Hypothalamus (tissue), 51 donors: ENCODE measurements at places on chromosomes 2 and 18.

DNA sequence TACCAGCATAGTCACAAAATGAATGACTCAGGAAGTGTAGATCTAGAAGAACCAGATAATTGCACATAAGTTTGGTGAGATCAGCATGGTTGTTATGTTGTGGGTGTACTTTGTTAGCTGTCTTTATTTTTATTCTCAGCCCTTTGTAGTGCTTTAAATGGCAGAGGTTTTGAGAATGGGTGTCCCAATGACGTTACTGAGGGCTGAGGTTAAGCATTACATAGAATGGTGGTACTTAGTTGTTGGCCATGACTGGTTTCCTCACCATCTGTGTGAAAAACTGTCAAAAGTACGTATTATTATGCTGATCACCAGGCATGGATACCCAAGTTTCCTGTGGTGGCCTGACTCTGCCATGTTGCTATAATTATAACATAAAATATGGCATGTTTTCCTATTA, 165.8 kb downstream of the UBE2E3 start:
- no peak for DNase-seq

DNA sequence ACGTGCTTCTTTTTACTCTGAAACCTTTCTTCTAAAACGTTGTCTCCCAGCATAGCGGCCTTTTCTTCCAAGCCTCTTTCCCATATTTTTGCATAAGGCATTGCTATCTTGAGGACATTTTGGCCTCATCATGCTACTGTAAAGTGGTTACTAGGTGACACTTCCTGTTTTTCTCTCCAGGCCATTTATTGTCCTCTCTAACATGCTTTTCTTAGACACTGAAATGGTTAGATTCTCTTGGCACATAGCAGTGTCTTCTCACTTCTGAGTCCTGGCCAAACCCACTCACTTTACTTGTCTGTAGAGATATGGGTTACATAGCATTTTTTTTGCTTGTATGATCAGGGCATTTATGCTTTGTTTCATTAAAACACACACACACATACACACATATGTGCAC, 50.1 kb upstream of the KCNH7 start:
- DNase-seq, result no peak

- no peak for DNase-seq
These were observed 247.3 kb downstream of the ZNF385B start for GRCh38 chr2:179614121-179614520.

DNA sequence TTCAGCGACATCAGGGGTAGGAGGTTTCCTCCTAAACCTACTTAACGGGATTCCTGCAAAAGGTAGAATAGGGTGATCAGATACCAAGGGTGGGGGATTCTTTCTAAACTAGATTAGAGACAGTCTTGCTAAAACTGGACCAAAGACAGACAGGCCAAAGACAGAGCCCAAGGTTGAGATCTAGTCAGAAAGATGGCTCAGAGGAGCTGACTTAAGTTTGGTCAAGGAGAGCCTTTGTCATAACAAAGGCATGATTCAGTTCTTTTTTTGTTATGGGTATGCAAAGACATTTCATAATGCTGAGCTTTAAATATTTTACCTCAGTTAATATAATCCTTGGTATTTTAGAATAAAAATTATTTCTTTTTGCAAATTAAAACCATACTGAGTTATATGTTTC, 17.8 kb upstream of the GPR75 start:
- no peak for DNase-seq

- DNase-seq, result no peak
These were observed 146.6 kb downstream of the CDH19 start for GRCh38 chr18:66457245-66457644.

DNA sequence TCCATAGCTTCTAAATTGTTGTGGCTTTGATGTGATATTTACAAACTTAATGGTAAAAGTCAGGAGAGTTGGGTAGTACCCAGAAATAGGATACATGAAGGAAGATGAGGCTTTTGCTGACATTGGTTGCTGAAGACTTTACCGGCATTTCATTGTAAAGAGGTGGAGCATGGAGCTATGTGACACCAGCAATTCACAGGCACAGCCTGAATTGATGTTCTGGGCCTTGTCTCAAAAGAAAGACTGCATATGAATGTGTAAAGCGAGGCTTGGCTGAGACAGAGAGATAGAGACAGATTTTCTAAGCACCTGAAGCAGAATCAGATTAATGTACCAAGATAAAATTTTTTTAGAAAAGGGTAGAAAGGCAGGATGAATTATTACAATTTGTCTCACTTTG, 864.9 kb upstream of the ID2 start:
- no peak for DNase-seq

- DNase-seq, result no peak
These were observed 43.3 kb upstream of the LCLAT1 start for GRCh38 chr2:30403592-30404312.

DNA sequence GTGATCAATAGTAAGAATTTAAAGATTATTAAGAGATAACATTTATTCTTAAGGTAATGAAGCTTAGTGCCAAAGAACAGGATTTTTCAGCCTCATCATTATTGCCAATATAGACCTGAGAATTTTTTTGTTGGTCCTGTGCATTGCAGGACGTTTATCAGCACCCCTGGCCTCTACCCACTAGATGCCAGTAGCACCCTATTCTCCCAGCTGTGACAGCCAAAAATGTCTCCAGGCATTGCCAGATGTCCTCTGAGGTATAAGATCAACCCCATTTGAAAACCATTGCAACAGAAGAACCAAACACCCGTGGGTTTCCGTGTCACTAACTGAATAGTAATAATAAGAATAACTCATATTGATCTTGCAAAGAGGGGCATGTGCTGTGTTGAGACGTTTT, 700.0 kb upstream of the SOX11 start:
- no peak for DNase-seq

DNA sequence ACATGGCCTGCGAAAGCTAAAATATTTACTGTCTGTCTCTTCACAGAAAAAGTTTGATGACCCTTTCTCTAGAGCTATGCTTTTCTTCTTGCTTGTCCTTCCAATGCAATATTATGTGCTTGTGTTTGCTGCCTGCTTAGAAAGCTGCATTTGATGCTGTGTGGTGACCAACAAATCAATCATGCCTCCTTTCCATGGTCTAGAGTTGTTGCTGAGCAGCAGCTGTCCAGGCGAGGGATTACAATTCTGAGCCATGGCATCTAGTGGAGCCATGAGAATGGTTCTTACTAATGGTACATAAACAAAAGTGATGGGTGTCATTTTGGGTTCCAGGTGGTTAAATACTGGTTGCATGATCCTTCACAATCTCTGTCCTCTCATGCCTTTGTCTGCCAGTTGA, 1142.1 kb downstream of the DPP10 start:
- no peak for DNase-seq

DNA sequence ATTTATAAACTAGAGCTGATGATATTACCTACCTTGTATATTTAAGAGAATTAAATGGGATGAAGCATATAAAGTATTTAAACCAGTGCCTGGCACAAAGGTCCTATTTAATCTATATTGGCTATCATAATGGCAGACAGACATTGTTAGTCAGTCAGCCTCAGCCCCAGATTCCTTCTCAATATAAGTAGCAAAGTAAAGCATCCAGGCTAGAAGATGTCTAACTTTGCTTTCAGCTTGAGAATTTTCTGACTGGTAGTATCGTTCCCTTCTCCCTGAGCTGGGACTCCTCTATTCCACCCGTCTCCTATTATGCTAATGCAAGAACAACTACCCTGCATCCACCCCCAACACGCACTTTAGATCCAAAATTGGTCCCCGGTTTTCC, 215.7 kb upstream of the SIX2 start:
- no peak for DNase-seq

GRCh38 chr18:75071866-75072671, 136.9 kb downstream of the PTGR3 start:
- no peak for DNase-seq

- no peak for DNase-seq
These were observed 51.0 kb downstream of the PKDCC start for GRCh38 chr2:42098571-42099437.

DNA sequence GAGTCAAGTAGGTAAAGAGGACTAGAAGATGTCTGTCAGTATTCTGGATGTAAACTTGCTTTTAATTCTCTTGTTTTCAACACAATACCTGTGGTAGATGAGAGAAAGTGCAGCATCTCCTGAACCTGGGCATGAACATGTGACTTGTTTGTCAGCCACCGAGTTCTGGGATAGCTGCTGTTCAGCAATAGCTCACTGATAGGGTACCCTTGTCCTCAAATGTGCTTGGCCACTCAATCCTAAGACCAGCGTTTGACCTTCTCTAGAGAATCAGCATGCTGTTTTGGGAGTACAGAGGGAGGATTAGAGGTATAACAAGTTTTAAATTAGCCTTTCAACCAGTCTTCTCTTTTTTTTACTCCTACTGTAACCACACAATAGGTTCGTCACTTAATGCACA, 23.2 kb downstream of the RPIA start:
- DNase-seq, result no peak

GRCh38 chr2:84991404-84992160, 20.6 kb downstream of the KCMF1 start:
- DNase-seq, result no peak

GRCh38 chr2:9800975-9801726, 42.1 kb upstream of the TAF1B start:
- no peak for DNase-seq

DNA sequence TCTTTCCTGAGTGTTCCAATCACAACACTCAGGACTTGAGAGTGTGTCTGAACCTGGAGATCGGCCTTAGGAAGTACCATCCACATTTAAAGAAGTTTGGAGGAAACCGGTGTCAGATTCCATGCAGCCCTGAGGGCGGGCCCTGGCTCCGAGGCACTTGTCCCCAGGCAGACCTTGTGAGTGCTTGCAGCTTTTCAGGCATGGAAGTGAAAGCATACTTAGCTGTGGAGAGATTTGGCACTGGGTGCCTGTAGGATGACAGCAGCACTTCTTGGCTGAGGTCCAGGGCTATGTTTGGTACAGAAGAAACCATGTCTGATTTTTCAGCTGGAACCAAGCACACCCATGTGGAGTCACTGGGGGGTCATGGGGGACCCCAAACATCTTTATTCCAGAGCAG, 230.8 kb downstream of the SEPTIN10 start:
- no peak for DNase-seq

DNA sequence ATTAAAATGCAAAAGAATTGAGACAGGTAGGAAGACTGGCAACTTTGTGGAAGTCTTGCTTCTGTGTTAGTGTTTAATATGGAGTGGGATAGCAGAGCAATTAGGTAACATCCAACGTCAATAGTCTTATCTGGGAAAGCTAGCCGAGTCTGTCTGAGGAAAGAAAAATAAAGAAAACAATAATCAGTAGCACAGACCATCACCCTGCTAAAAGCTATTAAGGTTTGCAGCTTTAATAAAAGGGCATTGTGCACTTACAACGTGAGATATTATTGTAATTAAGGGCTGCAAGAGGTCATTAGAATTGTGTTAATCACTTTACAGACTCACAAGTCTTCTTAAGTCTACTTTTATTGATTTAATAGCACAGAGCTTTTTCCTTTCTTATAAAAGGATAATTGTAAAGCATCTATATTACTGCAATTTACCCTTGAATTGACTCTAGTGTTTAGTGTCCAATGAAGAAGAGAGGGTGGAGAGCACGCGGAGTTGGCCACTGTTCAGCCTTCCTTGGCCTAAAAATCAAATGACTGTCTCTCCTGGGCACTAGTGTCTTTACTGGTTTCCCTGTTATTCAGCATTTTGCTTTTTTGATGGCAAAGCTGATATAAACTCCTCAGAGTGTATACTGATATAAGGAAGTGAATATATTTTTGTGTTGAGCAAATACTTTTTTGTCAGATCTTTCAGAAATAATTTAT, 2.0 kb downstream of the CDH7 start:
- no peak for DNase-seq

DNA sequence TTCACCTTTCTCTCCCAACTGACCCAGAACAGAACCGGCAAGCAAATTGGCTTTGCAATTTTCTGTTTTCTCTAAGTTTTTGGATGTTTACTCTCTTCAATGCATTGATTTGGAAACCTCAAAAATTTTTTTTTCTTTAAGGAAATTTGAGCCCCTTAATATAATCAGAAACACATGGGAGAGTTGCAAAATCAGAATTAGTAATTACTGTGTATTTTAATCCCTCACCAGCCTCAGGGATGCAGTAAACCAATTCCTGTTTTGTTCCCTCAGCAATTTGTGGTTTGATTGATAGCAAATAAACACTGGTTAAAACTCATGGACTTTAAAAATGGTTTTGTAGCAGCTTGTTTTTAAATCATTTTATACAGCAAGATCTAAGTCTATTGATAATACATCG, 281.5 kb downstream of the NEDD4L start:
- DNase-seq, result no peak

- no peak for DNase-seq
These were observed 69.3 kb downstream of the HDAC4 start for GRCh38 chr2:239331560-239331959.

- no peak for DNase-seq
These were observed 379.3 kb downstream of the CTNNA2 start for GRCh38 chr2:79892123-79892522.

DNA sequence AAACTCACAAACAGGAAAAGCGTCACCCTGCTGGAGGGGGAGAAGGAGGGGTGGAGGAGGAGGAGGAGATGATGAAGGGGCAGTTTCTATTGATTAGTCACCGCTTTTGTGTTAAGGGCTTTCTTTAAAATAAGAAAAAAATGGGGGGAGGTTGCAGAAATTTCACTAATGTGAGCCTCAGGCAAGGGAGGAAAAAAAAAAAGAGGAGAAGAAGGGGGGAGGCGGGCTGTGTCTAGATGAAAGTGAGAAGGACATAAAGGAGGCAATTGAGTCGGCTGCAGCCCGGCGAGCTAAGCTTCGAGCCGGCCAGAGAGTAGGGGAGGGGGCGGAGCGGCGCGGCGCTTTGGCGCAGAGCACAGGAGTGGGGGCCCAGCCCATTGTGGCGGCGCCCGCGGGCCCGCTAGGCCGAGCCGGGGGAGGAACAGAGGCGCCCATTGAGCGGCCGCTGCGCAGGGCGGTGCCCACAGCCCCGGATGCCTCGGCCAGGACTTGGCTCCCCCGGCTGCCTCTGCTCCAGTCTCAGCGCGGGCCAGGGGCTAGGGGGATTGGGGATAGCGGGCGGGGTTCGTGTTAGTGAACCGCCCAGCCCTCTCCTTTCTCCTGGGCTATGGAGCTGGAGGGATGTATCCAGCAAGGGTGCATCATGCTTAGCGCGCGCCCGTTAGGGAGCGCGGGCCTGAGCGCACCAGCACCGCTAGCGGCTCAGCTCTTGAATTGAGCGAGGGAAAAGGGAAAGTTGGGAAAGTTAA, 7.9 kb downstream of the PAX3 start:
- DNase-seq, result no peak

- DNase-seq, result no peak
These were observed 593.9 kb upstream of the ZNF804A start for GRCh38 chr2:184004289-184004947.
